ENCODE measurements at places on chromosomes 4 and X. TPM values are rescaled to one million over a fixed set of nuclear protein-coding genes. Genes with fewer than 3 reads are reported as not detected.

The ARAP2 gene
- total RNA-seq: 91.2 TPM

- no peak for DNase-seq
Measured at GRCh38 chrX:119147486-119147885, 19.9 kb upstream of the KIAA1210 start.

DNA sequence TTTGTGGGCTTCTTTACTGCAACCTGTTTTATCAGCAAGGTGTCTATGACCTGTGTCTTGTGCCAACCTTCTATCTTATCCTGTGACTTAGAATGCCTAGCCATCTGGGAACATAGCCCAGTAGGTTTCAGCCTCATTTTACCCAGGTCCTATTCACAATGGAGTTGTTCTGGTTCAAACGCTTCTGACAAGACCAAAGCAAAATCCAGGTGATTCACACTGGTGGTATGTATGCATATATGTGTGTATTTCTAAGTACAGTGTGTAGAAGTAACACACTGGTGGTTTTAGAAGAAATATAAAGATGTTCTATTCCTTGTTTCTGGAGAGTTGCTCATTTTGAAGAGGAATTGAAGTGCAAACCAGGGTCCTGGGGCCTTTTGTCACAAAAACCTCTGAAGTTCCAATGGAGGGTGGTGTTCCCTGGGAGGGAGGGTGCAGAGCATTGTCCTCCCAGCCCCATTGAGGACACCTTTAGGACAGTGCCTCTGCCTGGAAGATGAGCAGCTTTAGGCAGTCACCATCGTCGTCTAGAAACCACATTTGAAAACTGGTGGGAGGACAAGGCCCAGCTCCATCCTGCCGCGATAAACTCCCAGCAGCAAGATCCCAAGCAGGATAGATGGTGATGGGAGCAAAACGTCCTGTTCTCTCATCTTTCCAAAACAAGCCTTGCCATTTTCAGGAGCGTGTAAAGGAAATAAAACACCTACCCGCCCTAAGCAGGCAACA lies 191.4 kb downstream of the TSPAN5 start:
- no peak for DNase-seq

The DGAT2L6 gene
- not detected for total RNA-seq

The CFAP47 gene
- 2.2 TPM for total RNA-seq

GRCh38 chrX:46666831-46667230 lies 92.1 kb downstream of the SLC9A7 start:
- no peak for DNase-seq

The TREX2 gene
- total RNA-seq: not detected

- no peak for DNase-seq
Measured at GRCh38 chr4:24734511-24734910, 60.9 kb upstream of the SOD3 start.

- DNase-seq: no peak
Measured at GRCh38 chr4:48346594-48346993, 5.3 kb downstream of the SLAIN2 start.

The KDM6A gene
- total RNA-seq: 46.3 TPM

The FOXR2 gene
- not detected for total RNA-seq

The AMOT gene
- 10.8 TPM for total RNA-seq

The SH3D19 gene
- total RNA-seq: 5.5 TPM

GRCh38 chr4:36054694-36055422 lies 189.5 kb downstream of the ARAP2 start:
- no peak for DNase-seq

Measured in occipital lobe (tissue), 3 donors.